ENCODE measurements at places on chromosomes 1 and 21.

- no peak for DNase-seq
- H3K36me3 ChIP-seq = no peaks in the 10 kb centered on the region
- no peak overlapping the region for H3K27ac ChIP-seq
- H3K27me3 ChIP-seq = no peaks in the 10 kb centered on the region
These were observed 261.8 kb downstream of the FOXD2 start for GRCh38 chr1:47699492-47700235.

GRCh38 chr1:111707906-111708305 lies 31.3 kb downstream of the INKA2 start:
- no peaks in the 10 kb centered on the region for H3K4me1 ChIP-seq
- H3K4me3 ChIP-seq = no peak overlapping the region
- H3K27ac ChIP-seq = no peak overlapping the region
- peaks cover 23% of the 10 kb centered on the region for H3K36me3 ChIP-seq

- no peak overlapping the region for H3K27ac ChIP-seq
- no peaks in the 10 kb centered on the region for H3K36me3 ChIP-seq
- H3K4me3 ChIP-seq = no peak overlapping the region
- DNase-seq = no peak
These were observed 15.7 kb upstream of the NRIP1 start for GRCh38 chr21:15080526-15080925.

DNA sequence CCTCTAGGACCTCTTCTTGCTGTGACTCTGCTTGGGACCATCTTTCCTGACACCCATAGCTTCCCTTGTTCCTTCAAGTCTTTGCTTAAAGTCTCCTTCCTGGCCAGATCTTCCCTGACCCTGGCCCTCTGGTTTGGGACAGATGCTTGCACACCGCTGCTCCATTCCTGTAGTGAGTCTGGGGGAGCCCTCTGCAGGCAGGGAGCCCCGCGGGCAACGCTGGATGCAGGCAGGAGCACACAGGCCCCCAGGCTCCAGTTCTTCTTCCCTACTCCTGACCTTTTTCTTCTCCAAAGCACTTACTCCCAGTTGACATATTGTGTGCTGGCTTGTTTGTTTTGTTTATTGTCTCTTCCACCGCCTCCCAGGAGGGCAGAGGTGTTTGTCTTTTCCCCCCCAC lies 413.4 kb downstream of the CAMTA1 start:
- H3K36me3 ChIP-seq = no peaks in the 10 kb centered on the region
- no peak overlapping the region for H3K4me3 ChIP-seq
- H3K27me3 ChIP-seq = no peaks in the 10 kb centered on the region
